ENCODE measurements at places on chromosomes 11 and 22.

GRCh38 chr22:47446331-47446730 is 683.9 kb downstream of the TBC1D22A start:
- no peak for DNase-seq

DNA sequence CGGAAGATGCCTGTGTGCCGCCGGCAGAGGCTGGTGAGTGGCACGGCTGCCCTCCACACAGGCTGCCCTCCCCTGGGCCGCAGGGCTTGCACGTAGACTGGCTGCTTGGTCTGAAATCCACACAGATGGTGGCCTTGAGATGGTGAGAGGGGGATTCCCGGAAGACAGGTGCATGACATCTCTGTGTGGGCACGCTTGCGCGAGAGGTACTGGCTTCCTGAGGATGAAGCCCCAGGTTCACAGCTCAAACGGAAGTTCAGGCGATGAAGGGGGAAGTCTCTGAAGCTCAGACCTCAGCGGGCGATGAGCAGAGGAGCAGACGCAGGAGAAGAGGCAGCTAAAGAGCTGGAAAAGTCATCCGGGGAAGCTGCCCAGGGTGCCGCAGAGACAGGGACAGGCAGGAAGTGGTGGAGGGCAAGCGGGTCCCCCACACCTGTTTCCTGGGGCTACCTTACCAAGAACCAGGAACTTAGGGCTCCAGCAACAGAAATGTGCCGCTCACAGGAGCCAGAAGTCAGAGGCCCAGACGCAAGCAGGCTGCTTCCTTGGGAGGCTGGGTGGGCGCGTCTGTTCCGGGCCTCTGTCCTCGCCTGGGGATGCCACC is 7.2 kb downstream of the CRELD2 start:
- DNase-seq: no peak

DNA sequence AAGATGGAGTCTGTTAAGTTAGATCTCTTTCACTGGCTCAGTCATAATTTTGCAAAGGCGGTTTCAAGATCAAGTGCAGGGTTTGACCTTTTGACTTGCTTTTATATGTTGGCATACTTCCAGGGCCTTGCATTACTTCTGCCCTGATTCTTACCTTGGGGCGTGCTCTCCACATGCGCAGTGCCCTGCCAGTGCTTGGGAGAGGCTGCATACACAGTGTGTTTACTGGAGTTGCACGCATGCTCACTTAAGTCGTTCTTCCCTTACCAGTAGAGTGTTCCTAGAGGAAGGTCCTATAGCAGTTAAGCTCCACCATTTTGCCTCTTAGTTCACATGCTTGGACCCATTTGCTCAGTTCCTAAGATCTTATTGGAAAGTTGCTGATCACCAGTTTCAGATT is 21.0 kb upstream of the TMEM123 start:
- DNase-seq: no peak

DNA sequence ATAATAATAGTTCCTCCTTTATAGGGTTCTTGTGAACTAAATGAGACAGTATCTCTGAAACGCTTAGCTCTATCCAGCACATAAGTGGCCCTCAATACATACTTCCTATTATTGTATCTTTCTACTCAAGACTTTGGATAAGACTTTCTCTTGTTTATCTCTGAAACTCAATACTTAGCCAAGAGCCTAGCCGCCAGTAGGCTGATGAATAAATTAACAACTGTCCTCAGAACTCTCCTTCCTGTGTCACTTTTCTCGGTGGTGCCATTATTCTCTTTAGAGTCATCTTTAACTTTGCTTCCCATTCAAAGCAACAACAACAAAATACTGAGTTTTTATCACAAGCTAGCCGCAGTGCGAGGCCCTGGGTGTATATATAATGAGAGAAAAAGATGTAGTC is 86.9 kb downstream of the FAM83F start:
- DNase-seq: no peak

- DNase-seq: peak; percentile 55
Measured at GRCh38 chr22:22770280-22770871, 117.2 kb upstream of the IGLL5 start.

DNA sequence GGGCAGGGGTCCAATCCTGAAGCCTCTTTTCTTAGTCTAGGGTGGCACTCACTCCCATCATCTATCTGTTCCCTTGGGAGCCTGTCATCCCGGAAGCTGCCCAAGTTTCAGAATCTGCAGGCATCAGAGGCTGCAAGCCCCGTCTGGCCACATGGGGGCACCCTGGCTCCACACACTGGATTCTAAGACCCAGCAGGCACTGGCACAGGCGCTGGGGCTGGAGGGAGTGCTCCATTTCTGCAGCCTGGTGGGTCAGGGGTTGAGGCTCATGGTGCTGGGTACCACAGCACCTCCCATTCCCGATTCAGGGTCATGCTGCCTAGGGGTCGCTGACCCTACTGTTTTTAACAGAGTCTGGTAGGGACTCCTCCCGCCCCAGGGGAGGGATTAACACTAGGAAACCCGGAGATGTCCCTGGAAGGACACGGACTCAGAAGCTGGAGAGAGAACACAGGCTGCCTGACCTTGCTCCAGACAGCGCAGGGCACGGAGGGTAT is 243.9 kb upstream of the SYN3 start:
- peak; percentile 92 for DNase-seq

DNA sequence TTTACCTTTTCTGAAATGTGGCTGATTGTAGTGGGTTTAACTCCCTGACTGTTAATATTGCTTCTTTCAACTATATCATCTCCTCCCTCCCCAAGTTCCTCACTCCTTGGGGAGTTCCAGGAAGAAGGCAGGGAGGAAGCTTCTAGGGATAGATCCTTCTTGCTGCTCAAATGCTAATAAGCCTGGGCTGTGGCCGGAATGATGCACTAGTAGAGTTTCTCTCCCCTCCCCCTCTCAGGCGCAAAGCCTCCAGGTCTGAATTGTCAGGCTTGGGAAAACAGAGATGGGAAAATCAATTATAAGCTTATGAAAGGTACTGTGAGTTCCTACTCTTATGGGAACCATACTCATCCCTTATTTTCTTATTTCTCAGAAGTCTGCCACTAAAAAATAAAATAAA is 30.8 kb downstream of the FEZ1 start:
- DNase-seq: no peak

DNA sequence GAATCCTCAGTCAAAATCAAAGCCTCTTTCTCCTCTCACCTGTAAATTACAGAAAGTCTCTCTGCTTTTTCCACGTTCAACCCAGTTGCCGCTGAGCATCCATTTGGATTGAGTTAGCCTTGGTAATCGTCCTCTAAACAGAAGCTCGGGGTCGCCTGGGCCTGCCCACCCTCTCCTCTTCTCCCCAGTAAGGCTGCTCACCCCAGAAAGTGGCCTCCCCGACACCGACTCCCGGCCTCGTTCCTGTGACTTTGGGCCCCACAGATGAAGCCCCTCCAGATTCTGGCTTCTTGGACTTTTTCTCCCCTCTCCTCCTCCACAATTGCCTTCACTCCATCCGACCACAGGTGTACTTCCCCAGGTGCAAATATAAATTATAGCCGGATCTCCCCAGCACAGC is 1500.0 kb downstream of the BRD1 start:
- DNase-seq: no peak

DNA sequence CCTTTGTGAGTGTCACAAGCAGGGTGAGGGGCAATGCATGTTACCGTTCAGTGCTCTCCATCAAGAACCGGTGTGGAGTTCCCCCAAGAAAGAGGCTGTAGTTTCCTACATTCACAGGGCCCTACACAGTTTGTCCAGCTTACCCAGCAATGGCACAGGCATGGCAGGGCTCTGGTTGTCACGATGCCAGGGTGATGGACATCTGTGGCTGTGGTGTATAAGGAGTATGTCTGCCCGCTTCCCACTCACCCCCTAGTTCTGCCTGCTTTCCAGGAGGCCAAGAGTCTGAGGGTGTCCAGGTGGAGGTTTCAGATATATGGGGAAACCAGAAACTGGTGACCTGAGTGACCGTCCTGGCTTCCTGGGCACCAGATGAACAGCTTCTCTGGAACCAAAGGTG is 116.1 kb downstream of the PKNOX2 start:
- DNase-seq: no peak

DNA sequence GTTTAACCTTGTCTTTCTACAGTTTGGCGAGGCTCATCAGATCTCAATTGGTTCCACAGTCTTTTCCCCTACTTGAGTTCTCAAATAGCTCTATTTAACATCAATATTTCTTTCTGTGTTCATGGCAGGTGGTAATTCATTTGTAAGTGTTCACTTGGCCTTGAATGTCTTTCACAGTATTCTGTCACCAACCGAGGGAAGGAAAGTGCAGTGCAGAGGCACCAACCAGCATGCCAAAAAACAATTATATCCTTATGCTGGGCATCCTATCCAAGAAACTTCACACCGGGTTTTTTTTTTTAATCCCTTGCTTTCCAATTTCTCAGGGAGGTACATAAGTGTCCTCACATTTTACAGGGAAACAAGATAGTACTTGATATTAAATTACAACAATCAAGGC is 55.0 kb upstream of the ZC3H12C start:
- no peak for DNase-seq

DNA sequence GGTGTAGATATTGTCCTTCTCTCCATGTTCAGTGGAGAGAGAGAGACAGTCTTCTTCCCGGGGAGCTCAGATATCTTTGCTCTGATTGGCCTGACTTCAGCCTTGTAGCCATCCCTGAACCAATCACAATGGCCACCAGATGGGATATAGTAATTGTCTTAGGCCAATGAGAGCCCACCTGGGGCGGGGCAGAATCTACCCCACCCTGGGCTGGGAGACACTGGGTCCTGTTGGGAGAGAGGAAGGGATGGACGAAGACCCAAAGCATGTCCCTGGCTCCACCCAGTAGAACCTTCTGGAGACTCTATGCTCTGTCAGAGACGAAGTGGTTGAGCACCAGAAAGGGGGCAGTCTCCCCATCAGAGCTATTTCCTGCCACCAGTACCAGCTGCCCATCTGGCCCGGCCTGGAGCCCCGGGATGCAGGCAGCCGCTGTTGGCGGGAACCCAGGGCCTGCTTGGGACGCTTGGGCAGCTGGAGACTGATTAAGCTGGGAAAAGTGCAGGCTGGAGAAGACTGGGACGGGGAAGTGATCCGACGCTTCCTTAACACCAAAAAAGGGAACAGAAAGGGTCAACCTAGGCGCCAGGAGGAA is 31.6 kb upstream of the CBX7 start:
- DNase-seq: no peak

- DNase-seq: no peak
Measured at GRCh38 chr22:22886546-22886945, 1.1 kb upstream of the IGLL5 start.

DNA sequence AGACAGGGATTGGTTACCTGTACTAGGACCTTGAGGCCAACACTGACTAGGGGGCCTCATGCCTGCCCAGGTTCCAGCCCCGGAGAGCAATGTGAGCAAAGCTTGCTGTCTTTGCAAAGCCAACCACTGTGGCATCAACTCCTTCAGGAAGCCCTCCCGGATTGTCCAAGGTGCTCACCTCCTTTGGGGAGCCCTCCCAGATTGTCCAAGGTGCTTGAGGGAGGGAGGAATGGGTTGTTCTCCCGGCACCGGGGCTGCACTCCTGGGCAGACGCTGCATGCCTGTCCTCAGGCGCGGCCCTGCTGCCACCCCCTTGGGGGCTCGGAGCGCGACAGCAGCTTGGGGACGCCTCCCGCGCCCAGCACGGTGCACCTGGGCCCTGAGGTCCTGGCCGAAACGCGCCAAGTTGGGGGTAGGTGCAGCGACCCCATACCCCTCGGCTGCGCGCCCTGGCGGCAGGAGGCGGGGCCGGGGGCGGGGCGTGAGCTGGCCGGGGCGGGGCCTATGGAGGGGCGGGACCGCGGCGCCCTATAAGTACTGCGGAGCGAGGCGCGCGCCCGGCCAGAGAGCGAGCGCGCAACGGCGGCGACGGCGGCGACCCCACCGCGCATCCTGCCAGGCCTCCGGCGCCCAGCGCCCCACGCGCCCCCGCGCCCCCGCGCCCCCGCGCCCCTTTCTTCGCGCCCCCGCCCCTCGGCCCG is at the start of gene CD81:
TSS of gene CD81 (plus strand) at position 560 of the 701 bp plus-strand sequence. CDS start 240 bp downstream, outside the sequence.
- DNase-seq: peak; percentile 83

DNA sequence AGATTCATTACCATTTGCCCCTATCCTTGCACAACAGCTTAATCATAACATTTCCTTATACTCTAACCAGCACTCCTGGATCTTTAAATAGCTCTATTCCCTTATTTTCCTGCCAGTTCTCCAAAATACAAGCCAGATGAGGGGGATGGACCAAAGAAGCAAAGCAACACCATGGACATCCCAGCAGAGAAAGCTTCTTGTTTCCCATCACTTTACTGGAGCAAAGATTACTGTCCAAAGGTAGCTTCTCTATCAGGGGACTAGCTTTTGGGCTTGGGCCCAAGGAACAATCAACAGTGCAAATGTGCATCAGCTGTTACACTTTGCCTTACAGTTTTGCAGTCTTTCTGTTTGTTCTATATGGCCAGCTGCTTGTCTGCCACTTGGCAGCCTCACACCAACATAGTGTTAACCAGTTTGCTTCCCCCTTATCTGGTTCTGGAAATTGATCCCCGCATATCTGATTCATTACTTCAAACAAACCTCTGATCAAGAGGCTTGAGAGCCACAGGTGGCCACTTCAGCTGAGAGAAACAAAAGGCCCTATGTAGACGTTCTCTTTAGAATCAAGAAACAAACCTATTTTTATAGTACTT is 814.3 kb downstream of the METTL15 start:
- no peak for DNase-seq

DNA sequence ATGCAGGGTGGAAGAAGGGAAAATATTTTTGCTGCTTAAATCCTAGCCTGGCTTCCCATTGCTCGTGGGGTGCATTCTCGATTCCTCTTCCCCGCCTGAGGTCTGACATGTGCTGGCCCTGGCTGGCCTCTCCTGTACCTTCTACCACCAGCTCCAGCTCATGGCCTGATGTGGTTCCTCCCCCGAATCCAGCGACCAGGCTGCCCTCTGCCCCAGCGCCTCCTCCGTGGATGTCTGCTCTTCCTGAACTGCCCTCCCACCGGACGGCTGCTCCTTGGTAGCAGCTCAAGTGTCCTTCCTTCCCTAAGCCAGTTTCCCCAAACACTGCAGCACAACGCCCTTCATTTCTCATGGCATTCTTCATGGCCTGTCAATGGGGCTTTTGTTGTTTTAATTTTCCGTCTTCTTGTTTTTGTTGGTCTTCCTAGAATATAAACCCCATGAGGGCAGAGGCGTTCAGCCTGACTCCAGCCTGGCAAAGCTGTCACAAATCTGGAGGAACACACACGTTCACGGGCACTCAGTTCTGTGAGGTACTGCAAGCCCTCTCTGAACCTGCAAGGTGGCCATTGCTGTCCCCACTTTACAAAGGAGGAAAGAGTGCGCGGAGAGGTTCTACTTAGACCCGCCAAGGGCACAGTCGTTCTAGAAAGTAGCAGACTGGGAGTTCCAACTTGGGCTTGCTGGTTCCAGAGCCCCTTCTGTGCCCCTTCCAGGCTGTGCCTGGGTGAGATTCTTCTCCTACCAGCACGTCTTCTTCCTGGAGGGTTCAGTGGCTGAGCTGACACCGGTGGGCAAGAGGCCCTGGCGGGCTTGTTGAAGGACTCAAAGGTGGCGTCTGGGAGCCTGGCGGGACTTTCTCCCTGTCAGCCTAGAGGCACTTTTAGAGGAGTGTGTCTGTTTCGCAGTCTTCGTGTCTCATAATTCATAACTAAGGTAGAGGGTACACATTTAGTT is 953 bp upstream of the LRP5 start:
- peak; percentile 44 for DNase-seq

GRCh38 chr11:112652786-112653390 is 308.3 kb upstream of the NCAM1 start:
- DNase-seq: no peak

Data from eye (tissue), 1 donor.